ENCODE measurements at places on chromosomes 12 and 14.

DNA sequence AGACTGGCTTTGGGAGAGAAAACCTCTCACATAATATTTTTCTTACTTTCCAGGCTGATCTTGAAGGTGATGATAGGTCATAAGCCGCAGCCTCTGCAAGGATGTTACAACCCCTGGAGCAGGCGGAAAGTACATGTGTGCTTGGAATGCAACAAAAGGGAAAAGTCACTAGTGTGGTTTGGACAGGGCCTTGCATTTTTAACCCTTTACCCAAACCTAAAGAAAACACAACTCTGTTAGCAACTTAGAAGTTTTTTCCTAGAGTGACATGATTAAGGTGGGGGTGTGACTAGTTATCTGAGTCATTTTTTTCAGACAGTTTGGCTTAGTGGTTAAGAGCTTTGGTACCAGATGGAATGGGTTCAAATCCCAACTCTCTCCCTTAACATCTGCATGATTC, 97.0 kb downstream of the TMEM30B start:
- no peak for DNase-seq
- H3K4me1 ChIP-seq = no peaks in the 10 kb centered on the region
- H3K27me3 ChIP-seq = no peaks in the 10 kb centered on the region
- no peaks in the 10 kb centered on the region for H3K36me3 ChIP-seq

GRCh38 chr12:103819312-103819711, 21.7 kb downstream of the NT5DC3 start:
- no peaks in the 10 kb centered on the region for H3K27me3 ChIP-seq
- no peak overlapping the region for H3K4me3 ChIP-seq
- no peaks in the 10 kb centered on the region for H3K4me1 ChIP-seq

- no peak overlapping the region for H3K27ac ChIP-seq
- H3K4me1 ChIP-seq = no peaks in the 10 kb centered on the region
- no peaks in the 10 kb centered on the region for H3K27me3 ChIP-seq
Measured at GRCh38 chr12:79402606-79403005, 288.2 kb downstream of the PAWR start.

DNA sequence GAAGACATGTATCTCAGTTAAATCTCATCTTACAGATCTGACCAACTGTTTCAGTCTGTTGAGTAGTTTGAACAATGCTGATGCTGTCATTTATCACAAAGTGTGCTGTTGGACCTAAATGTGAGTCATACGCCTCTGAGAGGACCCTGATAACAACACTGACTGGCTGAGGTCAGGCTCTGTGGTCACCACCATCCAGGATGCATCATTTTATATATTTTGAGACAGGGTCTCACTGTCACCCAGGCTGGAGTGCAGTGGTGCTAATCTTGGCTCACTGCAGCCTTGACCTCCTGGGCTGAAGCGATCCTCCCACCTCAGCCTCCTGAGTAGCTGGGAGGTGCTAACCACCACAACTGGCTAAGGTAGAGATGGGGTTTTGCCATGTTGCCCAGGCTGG, 181.0 kb upstream of the RGS6 start:
- H3K4me3 ChIP-seq = no peak overlapping the region
- no peak for DNase-seq
- no peak overlapping the region for H3K27ac ChIP-seq
- H3K27me3 ChIP-seq = no peaks in the 10 kb centered on the region
- H3K36me3 ChIP-seq = no peaks in the 10 kb centered on the region

DNA sequence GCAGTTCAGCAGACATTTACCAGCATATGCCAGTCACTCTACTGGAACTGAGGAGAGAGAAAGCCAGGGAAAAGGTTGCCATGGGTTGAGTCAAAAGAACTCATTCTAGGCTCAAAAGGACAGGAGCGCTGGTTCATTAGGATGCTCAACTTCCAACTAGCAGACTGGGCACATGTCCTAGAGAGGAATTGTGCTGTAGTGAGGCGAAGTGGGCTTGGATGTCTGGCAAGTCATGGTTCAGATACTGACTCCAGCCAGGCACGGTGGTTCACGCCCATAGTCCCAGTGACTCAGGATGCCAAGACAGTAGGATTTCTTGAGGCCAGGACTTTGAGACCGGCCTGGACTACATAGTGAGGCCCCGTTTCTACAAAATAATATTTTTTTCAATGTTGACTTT, 281.5 kb downstream of the CACNA1C start:
- no peak for DNase-seq
- H3K27ac ChIP-seq = no peak overlapping the region
- no peak overlapping the region for H3K4me3 ChIP-seq
- no peaks in the 10 kb centered on the region for H3K4me1 ChIP-seq
- H3K27me3 ChIP-seq = no peaks in the 10 kb centered on the region

DNA sequence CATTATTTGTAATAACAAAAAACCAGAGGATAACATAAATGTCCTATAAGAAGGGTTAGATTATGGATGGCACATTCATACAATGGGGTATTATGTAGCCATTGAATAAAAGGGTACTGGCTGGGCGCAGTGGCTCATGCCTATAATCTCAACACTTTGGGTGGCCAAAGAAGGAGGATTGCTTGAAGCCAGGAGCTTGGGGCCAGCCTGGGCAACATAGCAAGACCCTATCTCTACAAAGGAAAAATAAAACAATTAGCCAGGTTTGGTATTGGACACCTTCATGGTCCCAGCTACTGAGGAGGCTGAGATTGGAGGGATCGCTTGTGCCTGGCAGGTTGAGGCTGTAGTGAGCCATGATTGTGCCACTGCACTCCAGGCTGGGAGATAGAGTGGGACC, 14.8 kb downstream of the PTPN11 start:
- no peaks in the 10 kb centered on the region for H3K27me3 ChIP-seq
- no peak overlapping the region for H3K27ac ChIP-seq
- DNase-seq = no peak
- no peaks in the 10 kb centered on the region for H3K36me3 ChIP-seq

DNA sequence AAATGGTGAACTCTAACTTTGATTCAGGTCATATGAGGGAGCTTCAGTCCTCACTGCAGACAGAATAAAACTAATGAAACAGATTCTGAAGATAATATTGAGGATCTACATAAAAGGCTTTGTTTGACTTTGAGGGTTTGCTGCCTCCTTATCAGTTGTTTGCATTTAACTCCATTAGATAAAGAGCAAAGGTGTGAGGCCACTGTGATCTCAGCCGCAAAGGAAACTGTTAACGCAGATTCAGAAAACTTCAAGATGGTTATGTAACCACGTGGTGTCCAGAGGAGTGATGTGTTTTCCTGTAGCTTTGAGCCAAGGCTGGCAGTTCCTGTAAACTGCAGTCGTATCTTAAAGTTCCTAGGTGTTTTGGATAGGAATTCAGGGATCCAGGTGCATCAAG, 67.8 kb downstream of the METTL25 start:
- no peaks in the 10 kb centered on the region for H3K27me3 ChIP-seq
- no peaks in the 10 kb centered on the region for H3K36me3 ChIP-seq
- peak; percentile 87 for DNase-seq
- H3K4me1 ChIP-seq = peaks cover 4% of the 10 kb centered on the region

- no peak overlapping the region for H3K27ac ChIP-seq
- DNase-seq = peak; percentile 81
- peaks cover 8% of the 10 kb centered on the region for H3K4me1 ChIP-seq
- no peak overlapping the region for H3K4me3 ChIP-seq
- H3K36me3 ChIP-seq = no peaks in the 10 kb centered on the region
Measured at GRCh38 chr12:47837190-47838171, 17.8 kb upstream of the HDAC7 start.

DNA sequence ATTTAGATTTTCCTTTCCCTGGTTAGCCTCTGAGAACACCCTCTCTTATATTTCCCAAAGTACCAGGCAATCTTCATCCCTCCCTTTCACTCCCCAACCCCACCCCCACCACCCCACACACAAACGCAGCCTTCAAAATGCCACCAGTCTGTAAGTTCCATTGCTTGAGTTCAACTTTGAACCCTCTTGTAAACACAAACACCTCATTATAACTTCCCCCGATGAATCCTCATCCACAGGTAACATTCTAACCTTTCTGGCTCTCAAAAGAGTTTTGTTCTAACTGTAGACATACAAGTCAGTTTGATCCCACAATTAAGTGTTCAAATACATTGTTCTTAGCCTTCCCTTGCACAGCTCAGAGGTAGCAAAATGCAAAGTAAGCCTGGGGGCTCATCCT, 199.4 kb upstream of the FOXN3 start:
- H3K4me1 ChIP-seq = peaks cover 13% of the 10 kb centered on the region
- no peaks in the 10 kb centered on the region for H3K27me3 ChIP-seq
- H3K36me3 ChIP-seq = no peaks in the 10 kb centered on the region
- peak; percentile 39 for DNase-seq
